ENCODE measurements at places on chromosomes 12 and 14.
A peak's percentile ranks its signal among the peaks of the same experiment; 100 is the strongest.

DNA sequence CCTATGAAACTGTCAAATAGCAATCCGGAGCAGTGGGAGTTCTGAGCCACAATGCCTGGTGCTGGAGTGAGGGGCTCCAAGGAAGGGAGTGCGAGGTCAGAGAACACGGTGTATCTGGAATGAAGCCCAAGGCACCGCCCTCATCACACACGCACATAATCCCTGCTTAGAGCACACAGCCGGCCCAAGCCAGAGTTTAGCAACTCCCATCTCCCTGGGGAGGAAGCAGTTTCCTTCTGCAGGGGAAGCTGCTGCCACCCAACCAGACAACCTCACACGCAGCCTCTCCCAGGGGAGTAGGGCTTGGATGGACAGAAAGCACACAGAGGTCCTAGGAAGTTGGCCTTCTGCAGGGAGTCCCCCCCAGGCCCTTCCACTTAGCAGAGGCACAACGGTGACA, 31.3 kb downstream of the ACTN1 start:
- DNase-seq, result peak; percentile 77

DNA sequence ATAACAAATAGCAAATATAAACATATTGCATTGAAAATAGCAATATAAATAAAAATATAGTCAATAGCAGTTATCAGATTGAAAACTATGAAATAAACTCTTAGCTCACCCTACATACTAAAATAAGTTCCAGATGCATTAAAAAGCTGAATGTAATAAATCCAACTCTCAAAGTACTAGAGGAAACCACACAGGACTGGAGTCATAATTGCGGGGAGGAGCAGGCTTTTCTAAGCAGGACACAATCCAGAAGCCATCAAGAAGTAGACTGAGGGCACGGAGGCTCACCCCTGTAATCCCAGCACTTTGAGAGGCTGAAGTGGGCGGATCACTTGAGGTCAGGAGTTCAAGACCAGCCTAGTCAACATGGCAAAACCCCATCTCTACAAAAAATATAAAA, 22.2 kb downstream of the GSC start:
- DNase-seq, result no peak

- DNase-seq, result peak; percentile 81
Measured at GRCh38 chr14:60164712-60165546, at the start of gene DHRS7. TSS of gene DHRS7 (minus strand) at chr14:60165398. CDS start at chr14:60165309, 89 bp downstream.

DNA sequence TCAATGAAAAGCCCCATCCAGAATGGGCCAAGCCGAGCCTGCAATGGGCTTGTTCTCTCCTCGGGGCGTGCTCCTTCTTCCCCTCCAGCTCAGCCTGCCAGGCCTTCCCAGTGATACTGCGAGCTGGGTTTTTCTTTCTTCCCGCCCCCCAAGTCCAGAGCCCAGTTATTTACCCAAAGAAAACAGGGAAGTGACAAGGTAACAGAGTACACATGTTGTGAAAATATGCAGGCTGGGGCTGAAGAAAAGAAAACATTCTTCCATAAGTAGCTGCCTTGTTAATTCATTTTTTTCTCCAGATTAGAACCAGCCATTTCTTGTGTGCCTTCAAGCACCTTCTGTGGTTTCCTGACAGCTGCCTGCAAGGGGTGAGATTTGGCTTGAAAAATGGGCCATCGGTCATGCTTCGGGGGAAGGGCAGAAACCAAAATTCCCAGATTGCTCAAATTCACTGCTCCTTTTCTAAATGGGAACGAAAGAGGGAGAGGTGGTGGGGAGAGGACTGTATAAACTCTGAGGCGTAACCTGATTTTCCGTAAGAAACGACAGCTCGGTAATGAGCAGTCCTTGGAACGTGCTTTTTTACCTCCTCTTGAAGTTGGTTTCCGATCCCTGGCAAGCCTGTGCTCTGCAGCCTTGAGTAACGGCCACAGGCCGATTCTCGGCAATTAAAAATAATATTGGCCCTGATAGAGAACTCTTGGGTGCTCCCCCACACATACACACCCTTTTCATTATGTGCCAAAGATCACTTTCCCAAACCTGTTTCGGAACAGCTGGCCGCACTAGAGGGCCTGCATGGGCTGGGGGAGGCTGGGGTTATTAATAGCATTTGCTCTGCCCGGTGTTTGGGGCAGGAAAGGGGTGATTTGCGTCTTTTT, 229.4 kb downstream of the ZFP36L1 start:
- peak; percentile 62 for DNase-seq

GRCh38 chr12:57476993-57477709, 2.5 kb downstream of the ARHGAP9 start:
- no peak for DNase-seq

DNA sequence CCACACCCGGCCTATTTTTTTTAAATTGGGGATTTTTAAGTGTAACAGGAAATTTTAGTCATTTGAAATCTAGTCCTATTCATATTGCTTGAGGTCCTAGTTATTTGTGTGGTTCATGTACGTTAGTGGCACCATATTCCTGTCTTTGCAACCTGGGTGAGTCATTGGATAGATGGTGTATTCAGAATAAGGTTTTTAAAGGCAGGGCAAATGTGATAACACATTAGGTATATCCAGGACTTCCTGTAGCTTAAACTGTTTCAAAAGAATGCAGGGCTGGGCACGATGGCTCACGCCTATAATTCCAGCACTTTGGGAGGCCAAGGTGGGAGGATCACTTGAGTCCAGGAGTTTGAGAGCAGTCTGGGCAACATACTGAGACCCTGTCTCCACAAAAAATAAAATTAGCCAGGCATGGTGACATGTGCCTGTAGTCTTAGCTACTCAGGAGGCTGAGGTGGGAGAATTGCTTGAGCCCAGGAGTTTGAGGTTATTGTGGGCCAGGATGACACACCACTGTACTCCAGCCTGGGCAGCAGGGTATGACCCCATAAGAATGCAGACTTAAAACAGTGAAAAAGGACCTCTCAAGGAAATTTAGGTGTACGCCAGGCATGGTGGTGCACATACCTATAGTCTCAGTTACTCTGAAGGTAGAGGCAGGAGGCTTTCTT, 8.1 kb downstream of the ATP6V0A2 start:
- DNase-seq, result no peak

GRCh38 chr12:31682136-31682962, 22.9 kb downstream of the ETFBKMT start:
- peak; percentile 77 for DNase-seq

- no peak for DNase-seq
Measured at GRCh38 chr12:108530161-108530560, 15.1 kb downstream of the FICD start.

DNA sequence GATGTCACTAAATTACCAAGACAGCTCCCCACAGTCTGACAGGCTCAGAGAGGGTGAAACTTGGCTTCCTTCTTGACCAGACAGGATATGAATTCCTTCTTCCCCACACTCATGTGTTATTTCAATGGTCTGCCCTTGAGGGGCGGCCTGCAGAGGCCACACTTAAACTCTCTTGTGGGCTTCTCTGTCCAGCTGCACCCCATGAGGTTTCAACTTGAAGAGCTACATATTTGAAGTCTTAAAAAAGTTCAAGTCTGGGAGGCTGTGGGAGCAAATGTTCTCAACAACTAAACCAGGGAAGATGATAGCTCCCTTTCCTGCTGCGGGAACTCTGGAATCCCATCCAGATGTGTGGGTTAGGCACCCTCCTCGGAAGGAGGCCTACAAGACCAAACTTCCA, 98.3 kb downstream of the TTC7B start:
- peak; percentile 66 for DNase-seq

- DNase-seq, result no peak
Measured at GRCh38 chr14:72810201-72810600, 83.7 kb downstream of the DPF3 start.

DNA sequence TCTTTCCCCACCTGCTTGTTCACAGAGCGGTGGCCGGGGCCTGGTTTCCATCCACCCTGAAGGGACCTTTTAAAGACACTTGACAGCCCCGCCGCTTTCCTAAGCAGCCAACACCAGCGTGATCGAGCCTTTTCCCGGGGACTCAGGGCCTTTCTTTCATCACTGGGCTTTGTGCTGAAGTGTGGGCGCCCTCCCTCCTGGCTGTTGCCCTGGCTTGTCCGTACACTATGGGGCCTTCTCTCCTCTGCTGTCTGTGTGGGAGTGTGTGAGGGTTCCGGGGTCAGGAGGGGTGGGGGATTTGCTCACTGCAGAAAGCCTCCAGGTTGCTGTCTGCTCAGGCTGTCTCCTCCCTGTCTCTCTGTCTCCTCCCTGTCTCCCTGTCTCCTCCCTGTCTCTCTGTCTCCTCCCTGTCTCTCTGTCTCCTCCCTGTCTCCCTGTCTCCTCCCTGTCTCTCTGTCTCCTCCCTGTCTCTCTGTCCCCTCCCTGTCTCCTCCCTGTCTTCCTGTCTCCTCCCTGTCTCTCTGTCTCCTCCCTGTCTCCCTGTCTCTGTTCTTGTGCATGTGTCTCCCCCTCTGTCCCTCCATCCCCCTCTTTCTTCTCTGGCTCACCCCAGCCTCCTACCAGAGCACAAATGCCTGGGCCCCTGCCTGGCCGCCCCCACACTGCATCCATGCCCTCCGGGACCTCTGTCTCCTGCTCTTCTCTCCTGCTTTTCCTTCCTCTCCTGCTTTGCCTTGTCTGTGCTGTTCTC, 64.7 kb downstream of the CCDC92 start:
- peak; percentile 56 for DNase-seq

- DNase-seq, result peak; percentile 63
Measured at GRCh38 chr12:26028953-26029735, 70.7 kb downstream of the RASSF8 start.

GRCh38 chr12:118429688-118430383, 53.5 kb downstream of the SUDS3 start:
- DNase-seq, result no peak

- DNase-seq, result no peak
Measured at GRCh38 chr12:47053961-47054360, 25.5 kb upstream of the PCED1B start.
